ENCODE measurements at places on chromosomes 2 and 18. TPM values are rescaled to one million over a fixed set of nuclear protein-coding genes. Genes with fewer than 3 reads are reported as not detected.

Gene INSIG2
- 27.8 TPM for total RNA-seq

Gene C2orf78
- total RNA-seq: not detected

Gene RIOK3
- 176 TPM for total RNA-seq

Gene MYCN
- 1.1 TPM for total RNA-seq

Gene CXCR4
- total RNA-seq: 3.9 TPM

Gene ALPG
- total RNA-seq: 0.61 TPM

Gene TRIM43
- not detected for total RNA-seq

Gene RGPD4
- total RNA-seq: not detected

Gene TLX2
- total RNA-seq: 0.51 TPM

Gene KCNIP3
- total RNA-seq: 4.1 TPM

GRCh38 chr2:166610913-166611305 lies 116.9 kb upstream of the SCN7A start:
- DNase-seq: no peak

GRCh38 chr2:113886479-113887008 lies 3.3 kb upstream of the ACTR3 start:
- peak; percentile 67 for DNase-seq

DNA sequence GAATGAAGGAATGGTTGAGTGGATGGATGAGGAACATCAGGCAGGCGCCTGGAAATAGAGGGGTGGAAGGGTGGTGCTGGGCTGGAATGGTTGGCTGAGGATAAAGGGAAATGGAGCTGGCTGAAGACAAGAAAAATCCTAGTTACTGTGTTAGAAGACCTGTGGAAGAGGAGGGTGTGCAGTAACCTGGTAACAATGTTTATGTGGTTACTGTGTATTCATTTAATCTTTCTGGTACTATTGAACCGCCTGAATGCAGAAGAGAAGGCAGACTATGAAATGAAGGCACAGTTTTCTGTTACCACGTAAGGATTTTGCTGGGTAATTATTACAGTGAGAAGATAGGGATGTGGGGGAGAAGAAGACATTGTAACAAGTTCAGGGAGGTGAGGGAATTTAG lies 110.3 kb upstream of the MGAT5 start:
- no peak for DNase-seq

- DNase-seq: no peak
These were observed 7.0 kb upstream of the ALPK2 start for GRCh38 chr18:58635891-58636290.

DNA sequence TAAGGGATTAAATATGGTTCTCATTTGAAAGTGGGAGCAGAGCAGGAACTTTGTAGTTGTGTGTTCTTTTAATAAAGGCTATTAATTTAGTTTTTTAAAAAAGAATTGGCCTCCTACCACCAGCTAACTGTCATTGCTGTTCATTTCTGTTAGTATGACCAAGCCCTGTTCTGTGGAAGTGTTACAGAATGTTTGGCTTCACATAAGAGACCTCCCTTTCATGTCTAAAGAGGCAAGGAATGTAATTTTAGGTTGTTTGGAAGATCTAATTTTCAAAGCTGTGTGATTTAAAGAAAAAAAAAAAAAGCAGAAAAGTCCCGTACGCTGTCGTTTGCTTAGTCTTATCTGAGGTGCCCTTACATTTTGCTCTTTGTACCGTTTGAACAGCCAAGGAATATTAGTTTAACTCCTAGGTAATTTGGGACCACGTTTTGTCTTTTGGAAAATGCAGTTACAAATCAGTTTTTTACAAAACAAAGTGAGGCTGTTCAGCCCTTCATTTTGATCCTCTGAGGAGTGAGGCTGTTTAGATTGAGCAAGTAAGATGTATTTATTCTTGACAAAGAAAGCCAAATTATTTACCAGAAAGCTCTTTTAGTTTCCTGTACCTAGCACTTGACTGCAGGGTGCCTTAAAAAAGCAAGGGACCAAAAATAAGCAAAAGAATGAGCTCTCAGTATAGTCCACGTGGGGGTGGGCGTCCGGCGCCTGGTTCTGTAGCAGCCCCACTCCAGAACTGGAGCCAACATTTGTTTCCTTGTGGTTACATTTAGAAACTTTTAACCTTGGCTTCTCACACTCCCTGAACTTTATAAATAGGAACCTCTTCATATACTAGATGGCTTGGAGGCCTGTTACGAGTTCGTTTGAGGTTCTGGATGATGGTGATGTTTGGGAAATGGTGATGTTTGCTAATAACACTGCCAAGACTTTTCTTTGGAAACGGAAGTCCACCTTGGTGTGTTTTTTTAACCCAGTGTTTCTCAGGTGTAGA lies 136.2 kb downstream of the FMNL2 start:
- DNase-seq: no peak

GRCh38 chr2:44894058-44894457 lies 47.4 kb upstream of the SIX3 start:
- DNase-seq: no peak

GRCh38 chr2:173230181-173230580 lies 124.5 kb upstream of the CDCA7 start:
- no peak for DNase-seq

Data from mucosa of descending colon (tissue), 3 donors.